Epithelial cell of prostate (primary cell): ENCODE measurements at places on chromosomes 5 and 9.

- DNase-seq, result no peak
Measured at GRCh38 chr5:172004824-172005237, 1.6 kb downstream of the FBXW11 start.

- no peak for DNase-seq
Measured at GRCh38 chr5:72599065-72599433, 91.8 kb upstream of the ZNF366 start.

GRCh38 chr9:137366891-137367381, 56.0 kb downstream of the EXD3 start:
- no peak for DNase-seq

DNA sequence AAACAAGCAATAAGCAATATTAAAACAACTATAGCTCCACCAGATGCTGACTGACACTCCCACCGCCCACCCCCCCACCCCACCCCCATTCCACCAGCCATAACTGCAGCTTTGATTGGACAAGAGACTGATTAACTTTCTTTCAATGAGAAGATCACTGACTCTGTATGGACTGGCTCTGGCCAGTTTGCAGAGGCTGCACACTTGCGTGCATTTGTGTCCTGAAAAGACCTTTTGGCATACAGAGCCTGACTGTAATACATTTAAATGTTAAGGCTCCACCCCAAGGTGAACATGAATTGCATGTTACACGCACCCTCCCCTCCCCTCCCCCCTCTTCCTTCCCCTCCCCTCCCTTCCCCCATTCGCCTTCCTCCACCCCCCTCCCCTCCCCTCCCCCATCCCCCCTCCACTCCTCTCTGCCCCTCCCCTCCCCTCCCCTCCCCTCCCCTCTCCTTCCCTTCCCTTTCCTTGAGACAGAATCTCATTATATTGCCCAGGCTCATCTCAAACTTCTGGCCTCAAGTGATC, 31.1 kb downstream of the FGD3 start:
- no peak for DNase-seq

DNA sequence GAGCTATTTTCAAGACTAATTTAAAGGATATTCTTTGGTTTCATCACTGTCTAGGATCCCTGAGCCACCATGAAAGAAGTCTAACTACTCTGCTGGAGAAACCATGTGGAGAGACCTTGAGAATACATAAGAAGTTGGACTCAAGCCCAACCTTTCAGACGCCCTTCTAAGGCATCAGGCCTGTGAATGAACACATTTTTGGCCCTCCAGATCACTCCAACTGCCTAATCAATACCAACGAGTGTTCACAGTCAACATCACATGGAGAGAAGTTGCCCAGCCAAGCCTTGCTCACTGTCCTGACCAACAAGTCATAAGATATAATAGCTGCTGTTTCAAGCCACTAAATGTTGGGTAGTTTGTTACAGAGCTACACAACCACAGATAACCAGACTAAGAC, 100.7 kb downstream of the EPB41L4A start:
- no peak for DNase-seq

DNA sequence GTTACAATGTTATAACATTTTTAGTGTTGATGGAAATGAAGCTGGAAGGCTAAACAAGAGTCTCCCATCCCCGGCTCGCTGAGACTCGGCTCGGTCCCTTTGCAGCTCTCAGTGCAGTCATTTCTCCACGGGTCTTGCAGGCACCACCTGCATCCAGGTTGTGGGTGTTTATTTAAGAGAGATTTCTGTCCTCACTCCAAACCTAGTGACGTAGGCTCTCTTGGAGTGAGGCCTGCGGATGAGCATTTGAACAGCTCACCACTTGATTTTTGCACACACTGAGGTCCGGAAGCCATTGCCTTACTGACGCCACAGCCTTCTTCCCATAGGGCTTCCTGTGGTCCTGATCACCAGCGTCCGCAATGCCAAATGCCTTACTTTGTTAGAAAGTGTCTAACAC, 197.7 kb upstream of the OTULINL start:
- DNase-seq, result no peak

- DNase-seq, result no peak
Measured at GRCh38 chr5:909086-909485, 16.4 kb downstream of the TRIP13 start.

GRCh38 chr9:13879981-13880380, 434.0 kb downstream of the NFIB start:
- no peak for DNase-seq
